ENCODE measurements at places on chromosomes 2 and 18. TPM values are rescaled to one million over a fixed set of nuclear protein-coding genes. Genes with fewer than 3 reads are reported as not detected.

CDK15 gene
- not detected for total RNA-seq

SCN1A gene
- total RNA-seq = not detected

DSC1 gene
- total RNA-seq = not detected

LDLRAD4 gene
- total RNA-seq = 36.5 TPM

LCT gene
- 0.31 TPM for total RNA-seq
